Stimulated activated CD8-positive, alpha-beta memory T cell treated with anti-CD3 and anti-CD28 coated beads, Interleukin-4, amount 100 ng/mL, for 48 hours (primary cell): ENCODE measurements at places on chromosomes 2 and 18.

GRCh38 chr2:19256121-19256601, 102.3 kb downstream of the OSR1 start:
- no peak for DNase-seq

DNA sequence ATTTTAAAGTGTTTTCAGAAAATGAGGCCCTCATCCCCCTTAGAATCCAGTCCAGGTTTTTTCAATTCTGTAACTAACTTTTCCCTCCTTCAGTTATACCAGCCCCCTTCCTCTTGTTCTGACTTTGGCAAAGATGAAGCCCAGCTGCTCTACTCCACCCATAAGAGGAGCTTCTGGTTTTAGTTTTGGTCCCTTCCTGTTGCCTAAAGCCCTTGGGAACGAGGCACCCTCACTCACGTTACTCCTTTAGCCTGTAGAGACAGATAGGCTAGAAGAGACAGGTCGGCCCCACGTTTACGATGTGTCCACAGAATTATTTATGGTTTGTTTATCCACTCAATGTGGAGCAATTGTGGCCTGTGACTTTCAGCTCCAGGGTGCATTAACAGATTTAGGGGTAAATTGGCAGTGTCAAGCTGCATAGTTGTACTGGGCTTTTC, 454.2 kb upstream of the TNP1 start:
- no peak for DNase-seq

GRCh38 chr2:144233317-144233716, 286.6 kb downstream of the ZEB2 start:
- no peak for DNase-seq

DNA sequence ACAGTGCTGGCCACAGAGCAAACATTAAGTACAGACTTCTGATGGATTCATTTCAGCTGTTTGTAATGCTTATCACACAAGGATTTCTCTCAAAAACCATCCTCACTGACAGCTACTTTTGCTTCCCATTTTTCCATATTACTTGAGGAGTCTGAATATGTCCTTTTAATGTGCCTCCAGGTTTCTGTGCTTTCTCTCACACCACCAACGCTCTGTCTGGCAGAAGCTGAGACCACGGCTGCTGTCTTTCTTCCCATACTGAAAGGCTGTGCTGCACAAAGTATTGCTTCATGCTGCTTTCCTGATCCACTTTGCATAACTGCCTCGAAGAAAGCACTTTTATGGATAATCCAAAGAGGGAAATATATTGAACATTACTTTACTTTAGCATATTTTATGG, 312.1 kb upstream of the ZEB2 start:
- no peak for DNase-seq

DNA sequence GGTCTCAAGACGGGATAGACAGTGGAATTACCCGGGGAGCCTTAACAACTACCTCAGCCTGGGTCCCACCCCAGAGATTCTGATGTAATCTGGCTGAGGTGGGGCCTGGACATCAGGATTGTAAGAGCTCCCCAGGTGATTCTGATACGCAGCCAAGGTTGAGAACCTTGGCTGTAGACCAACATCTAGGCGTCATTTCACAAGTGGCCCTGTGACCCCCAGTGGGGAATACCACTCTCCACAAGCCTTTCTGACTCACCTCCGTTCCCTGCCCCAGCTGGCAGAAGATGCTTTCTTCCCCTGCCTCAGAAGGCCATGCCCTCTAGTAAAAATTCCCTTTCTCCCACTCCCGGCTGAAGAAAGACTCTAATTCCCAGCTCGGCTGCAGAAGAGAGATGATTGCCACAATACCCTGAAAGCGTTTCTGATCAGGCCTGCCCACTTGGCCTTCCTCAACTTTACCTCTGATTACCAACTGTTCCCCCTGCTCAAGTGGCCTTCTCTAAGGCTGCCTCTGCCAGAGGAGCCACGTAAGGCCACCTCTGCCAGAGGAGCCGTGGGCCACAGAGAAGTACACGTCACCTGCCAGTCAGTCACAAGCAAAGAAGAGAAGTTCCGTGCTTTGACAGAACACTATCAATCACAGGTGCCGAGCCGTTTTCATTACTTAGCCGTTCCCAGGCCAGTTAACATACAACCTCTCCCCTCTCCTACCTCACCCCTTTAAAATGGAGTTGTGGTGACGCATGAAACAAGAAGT, 116.8 kb upstream of the PKDCC start:
- no peak for DNase-seq

DNA sequence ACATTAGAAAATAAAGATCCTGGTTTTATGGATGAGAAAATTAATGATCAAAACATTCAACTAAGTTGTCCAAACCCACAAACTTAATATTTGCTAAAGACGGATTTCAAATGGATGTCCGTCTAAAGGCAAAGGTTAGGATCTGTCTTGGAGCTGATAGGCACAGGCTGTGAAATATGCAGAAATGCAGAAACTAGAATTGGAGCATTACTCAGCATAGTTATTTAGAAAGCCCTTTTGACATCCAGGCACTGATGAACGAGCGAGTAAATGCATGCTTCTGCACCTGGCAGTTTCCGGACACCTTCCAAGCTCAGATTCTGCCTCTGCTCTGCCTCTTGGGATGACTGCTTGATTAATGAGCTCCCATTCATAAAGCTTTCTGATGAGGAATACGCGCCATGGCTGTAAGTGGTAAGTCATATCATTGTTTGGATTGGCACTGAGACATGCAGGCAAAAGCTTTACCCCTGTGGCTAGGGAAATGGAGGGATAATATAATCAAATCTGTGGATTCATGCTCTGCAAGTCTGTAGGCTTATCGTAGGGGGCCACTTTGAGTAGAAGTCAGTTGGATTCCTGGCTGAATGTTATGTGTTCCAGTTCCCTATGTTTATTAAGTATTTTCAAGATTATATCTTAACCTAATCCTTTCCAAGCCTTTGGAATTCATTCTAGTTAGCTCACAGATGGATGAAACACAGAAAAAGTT, 2176.3 kb upstream of the CELF4 start:
- no peak for DNase-seq

GRCh38 chr2:234555616-234556249, 58.9 kb upstream of the ARL4C start:
- no peak for DNase-seq

DNA sequence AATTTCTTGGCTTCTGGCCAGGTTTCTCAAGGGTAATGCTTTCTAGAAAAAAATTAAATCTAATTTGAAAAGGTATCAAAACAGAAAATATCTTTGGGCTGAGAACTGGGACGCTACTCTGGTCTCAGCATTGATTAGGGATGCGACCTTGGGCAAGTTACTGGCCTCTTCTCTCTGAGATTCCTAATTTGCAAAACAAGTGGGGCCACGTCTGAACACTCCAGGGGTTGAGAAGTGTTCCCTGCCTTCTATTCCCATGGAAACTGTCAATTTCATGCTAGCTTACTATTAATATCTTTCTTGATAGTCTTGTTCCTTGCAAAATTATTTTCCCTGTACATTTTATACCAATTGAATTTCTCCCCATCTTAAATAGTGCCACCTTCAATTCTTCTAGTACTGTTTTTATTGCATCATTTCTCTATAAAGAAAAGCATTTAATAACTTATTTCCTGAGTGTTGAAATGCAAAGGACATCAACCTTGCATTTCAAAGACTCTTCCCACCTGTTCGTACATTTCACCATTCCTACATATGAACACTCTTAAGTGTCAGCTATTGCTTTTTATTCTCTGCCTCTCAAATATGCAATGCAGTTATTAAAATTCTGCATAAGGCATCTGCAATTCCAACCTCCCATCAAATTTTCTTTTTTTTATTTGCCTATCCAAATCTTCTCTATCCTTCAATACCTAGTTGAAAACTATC, 118.3 kb upstream of the DSEL start:
- no peak for DNase-seq

DNA sequence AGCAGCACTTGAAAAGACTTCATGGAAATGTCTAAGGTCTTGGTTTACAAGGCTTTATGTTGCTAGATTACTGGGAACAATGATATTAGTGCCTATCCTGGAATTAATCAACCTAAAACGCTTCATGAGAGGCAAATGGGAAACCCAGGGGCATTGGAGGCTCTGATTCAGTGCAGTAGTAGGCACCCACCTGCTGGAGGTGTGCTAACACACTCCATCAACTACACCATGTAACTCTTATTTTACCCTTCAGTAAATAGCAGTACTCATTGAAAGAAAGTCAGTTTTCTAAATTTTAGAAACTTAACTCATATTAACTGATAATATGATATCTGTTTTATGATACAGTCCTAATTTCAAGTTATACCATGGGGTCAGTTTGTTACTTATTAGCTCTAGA, 17.4 kb upstream of the HNRNPA3 start:
- DNase-seq = no peak

- DNase-seq = no peak
Observed at GRCh38 chr18:25434745-25435144, 82.8 kb upstream of the ZNF521 start.

DNA sequence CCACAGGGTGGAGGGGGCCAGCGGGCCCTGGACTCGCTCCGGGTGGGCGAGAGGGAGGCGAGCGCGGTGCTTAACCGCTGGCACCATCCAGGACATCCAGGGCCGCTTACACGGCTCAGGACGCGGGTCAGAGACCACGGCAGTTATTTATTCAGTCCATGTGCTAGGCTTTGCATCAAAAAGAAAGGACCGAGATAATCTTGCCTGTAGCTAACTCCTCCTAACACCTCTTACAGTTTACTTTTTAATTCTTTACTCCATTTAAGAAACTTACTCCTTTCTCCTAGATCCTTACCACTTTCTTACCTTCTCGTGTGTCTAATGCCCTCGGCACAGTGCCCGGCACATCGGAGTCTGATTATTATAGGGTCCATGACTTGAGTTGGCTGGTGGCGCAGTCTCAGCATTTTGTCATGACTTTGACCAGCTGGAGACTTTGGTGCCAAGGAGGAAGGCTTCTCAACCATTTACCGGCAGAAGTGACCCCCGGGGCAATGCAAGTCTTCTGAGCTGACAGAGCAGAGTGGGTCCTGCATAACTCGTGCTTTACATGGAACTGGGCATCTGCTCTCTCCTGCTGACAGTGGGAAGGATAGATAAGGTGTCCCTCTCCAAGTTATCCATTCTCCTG, 503 bp downstream of the ANXA4 start:
- peak; percentile 30 for DNase-seq

DNA sequence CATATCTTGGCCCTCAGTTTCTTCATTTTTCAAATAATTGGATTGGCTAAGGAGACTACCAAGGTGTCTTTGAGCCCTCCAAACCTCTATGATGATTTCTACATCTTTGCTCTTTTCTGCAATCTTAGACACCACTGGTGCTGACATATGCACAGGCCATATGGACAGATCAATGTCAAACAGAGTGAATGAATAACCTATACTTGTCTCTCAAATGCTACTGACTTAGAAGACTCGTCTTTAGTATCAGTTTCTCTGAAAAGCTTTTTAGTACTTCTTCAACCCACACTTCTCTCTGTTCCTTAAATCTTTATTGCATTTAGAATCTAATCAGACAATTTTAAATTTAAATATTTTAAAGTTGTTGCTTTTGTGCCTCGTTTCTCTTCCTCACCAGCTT, 258.2 kb downstream of the LTBP1 start:
- no peak for DNase-seq

DNA sequence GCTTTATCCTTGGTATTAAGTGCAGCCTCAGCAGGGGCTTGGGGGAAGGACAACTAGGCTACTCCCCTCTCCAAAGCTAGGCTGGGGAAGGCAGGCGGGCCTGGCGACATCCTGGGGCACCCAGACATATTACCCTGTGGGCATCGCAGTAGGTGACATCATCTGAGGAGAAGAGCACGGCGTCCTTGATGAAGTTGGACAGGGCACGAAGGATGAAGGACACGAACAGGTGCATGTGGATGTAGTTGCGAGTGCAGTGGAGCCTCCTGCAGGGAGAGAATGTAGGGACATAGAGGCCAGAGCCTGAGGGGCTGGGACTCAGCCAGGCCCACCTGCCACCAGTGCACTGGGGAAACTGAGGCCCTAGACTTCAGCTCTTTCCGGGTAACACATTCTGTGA, 32.3 kb downstream of the TMEM37 start:
- DNase-seq = no peak

GRCh38 chr2:584863-585823, 92.1 kb downstream of the TMEM18 start:
- DNase-seq = peak; percentile 46

DNA sequence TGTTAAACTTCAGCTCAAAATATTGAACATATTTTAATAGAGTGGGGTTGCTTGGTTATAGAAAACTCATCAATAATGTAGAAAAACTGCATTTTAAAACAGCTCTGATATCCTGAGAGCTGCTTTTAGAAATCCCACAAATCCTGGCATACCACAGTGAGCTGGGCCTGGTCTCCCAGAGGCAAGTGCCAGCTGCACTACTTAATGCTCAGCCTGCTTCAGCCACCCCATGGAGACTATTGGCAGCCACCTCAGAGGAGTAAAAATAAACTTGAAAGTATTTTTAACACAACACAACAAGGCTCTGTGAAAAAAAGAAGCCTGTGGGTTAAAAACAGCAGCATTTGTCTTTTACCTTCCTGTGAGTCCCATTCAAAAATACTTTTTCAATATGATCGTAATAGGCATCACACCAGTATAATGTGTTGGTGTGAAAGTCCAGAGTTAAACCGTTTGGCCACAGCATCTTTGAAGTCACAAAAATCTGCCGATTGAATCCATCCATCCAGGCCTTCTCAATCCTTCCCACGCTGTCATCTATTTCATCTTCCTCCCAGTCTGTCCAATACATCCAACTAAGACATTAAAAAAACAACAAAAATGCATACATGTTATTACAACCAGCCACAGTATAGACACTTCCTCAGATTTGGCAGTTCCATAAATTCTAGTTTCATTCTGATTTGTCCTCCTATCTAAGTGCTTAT, 1115.3 kb downstream of the LRP1B start:
- DNase-seq = no peak

DNA sequence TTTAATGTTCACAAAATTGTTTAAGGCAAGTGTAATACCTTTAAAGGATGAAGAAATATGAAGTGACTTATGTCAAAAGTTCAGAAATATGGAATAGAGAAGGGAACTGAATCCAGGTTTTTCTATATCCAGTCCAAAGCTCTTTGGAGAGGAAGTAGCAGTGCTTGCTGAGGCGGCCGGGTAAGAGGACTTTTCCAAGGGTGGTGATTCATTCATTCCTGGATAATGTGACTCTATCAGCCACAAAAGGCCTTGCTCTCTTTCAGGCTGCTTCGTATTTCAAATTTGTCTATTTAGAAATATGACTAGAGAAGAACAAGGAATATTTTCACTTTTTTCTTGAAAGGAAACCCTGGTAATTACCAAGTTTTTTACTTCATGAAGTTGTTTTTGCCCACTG, 830.1 kb upstream of the ZEB2 start:
- DNase-seq = no peak

- peak; percentile 25 for DNase-seq
Observed at GRCh38 chr2:24818721-24819167, 25.5 kb downstream of the CENPO start.

- no peak for DNase-seq
Observed at GRCh38 chr2:222892321-222892720, 31.5 kb downstream of the ACSL3 start.

- DNase-seq = no peak
Observed at GRCh38 chr2:196372811-196373664, 201.7 kb upstream of the STK17B start.

- DNase-seq = no peak
Observed at GRCh38 chr2:218145124-218145523, 19.3 kb downstream of the CXCR2 start.
